Foreskin fibroblast (primary cell): ENCODE measurements at places on chromosomes 3 and 15.
A peak's percentile ranks its signal among the peaks of the same experiment; 100 is the strongest.

- DNase-seq: no peak
Observed at GRCh38 chr15:73724212-73724611, 28.9 kb downstream of the INSYN1 start.

- DNase-seq: no peak
Observed at GRCh38 chr15:90035840-90036230, 34.7 kb downstream of the ZNF710 start.

DNA sequence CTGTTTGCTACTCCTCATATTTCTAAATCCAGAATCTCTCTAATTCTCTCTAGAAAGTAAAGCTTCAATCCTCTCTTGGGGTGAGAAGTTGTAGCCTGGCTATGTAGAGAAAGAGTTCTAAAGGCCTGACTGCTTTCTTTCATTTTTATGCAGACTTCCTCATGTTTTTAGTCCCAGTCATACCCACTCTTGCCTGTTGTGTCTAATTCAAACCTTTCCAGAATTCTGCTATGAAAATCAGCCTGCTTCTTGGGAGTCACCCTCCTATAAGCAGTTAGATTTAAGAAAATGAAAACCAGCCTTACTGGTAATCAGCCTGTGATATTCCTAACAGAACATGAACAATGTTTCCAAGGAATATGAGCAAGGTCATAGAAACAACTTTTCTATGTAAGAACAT is 14.8 kb upstream of the ZNF639 start:
- DNase-seq: no peak

GRCh38 chr3:23055733-23056376 is 147.3 kb upstream of the UBE2E2 start:
- DNase-seq: peak; percentile 72

- DNase-seq: no peak
Observed at GRCh38 chr15:92333709-92334108, 60.0 kb upstream of the ST8SIA2 start.

DNA sequence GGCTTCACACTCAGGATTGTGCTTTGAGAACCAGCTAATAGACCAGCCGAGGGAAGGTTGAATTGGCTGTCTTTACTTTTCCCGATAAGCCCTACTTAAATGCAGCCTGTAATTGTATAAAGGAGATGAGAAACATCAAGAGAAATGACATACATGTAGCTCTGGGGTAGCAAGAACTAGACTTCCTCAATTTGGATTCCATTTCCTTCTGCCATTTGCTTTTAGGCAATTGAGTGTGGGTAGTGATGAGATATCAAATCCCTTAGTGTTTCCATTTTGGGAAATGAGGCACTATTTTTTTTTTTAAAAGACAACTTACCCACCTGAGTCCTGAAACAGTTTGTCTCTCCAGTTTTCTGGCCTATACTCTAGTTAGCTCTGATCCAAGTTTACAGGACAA is 2.2 kb downstream of the INAFM2 start:
- no peak for DNase-seq

- DNase-seq: no peak
Observed at GRCh38 chr3:150875548-150875947, 29.7 kb downstream of the MINDY4B start.

DNA sequence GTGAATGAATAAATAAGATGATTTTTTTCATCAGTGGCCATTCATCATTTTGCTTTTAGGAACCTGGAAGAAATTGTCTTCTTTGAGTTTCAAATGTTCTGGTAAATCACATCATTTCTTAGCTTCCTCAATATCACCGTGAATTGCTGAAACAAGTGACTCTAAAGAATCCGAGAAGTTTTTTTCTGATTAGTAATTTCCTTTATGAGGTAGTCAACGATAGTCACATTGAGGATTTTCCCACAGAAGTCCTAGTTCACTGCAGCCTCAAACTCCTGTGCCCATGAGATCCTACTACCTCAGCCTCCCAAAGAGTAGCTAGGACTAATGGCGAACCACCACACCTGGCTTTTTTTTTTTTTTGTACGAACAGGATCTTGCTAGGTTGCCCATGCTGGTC is 3.6 kb upstream of the TMPRSS7 start:
- no peak for DNase-seq

GRCh38 chr3:122858373-122858772 is 63.5 kb downstream of the SLC49A4 start:
- DNase-seq: peak; percentile 10

GRCh38 chr15:39515765-39516164 is 65.1 kb upstream of the THBS1 start:
- DNase-seq: no peak

GRCh38 chr3:186333256-186333655 is 28.8 kb downstream of the DGKG start:
- no peak for DNase-seq

DNA sequence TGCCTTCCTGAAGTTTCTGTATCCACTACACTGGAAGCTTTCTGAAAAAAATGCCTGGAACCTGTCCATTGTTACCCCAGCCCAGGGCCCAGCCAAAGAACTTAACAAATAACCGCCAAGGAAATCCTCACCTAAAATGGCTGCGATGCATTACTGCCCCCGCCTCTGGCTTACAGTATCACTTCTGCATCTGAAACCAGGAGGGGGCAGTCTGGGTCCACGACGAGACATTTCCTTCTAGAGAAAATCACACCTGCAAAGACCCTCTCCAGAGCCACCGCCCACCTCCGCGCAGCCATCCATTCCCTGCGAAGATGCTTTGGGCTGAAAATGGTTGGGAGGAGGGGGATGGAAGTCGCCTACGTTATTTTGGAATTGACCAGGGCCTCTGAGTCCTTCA is 22.4 kb upstream of the CELF6 start:
- peak; percentile 41 for DNase-seq

- DNase-seq: no peak
Observed at GRCh38 chr3:40782111-40782721, 257.5 kb downstream of the ZNF621 start.

DNA sequence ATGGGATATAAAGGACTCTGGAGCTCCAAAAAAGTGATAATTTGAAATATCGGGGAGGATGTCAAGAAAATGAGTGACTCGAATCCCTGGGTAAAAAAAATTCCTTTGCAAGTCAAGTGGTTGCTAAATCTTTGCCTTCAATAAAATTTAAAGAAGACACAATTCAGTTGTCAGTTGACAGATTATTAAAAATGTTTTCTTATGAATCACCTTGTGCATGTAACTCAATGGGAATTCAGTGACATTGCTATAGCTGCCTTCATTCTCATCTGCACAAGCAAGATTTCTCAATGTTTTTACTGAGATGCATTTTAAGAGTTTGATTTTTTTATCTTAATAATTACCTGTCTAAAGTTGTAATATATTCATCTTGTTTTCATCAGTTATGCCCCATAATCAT is 264.0 kb upstream of the IL12A start:
- DNase-seq: no peak

DNA sequence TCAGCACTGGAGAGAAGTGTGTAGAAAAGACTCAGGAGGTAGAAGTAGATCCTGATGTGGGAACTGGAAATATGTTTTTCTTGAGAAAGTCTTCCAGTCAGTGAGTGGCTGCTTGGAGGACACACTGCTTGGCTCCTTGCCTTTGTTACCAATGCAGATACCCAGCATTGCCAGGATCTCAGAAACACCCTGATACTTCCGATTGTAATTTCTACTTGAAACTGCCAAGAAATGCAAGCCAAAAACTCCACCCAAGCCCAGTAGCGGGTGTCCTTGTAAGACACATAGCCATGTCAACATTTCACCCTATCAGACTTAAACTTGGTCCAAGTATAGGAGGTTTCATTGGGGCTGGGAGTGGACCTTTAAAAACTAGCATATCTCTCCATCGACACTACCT is 141.8 kb downstream of the ALDH1A2 start:
- peak; percentile 50 for DNase-seq

DNA sequence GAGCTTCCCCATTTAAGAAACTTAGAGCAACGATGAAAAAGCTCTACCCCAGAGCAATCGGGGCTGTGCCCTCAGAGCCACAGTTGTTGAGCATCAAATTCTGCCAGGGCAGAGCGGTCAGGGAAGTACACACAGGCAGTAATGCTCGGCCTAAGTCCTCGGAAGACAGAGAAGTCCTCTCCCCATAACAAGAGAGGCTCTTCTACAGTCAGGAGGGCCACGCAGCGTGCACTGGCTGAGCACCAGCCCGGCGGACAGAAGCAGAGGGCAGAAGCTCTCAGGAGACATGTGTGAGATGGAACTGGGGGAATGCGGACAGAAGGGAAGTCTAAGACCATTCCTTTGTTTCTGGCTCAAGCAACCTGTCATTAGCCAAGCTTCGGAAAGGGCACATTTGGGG is 95.9 kb downstream of the XXYLT1 start:
- DNase-seq: no peak

- no peak for DNase-seq
Observed at GRCh38 chr3:32435911-32436815, 44.5 kb downstream of the CMTM7 start.

DNA sequence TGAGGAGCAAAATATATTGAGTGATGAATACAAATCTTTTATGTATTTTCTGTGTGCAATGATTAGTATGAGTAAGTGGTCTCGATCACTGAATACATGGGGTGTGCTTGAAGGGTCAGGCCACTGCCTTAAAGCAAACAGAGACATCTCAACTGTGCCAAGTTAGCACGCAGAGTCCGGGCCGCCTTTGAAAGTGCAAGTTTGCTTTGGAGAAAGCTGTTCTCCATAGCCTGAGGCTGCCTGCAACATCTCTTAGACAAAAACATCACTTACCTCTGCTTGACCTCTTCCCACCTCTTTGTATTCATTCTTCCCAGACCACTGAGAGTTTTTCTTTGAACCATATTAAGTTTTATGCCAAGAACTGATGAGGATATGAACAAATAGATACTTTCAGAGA is 267.0 kb downstream of the ZBTB20 start:
- DNase-seq: no peak

GRCh38 chr3:141125351-141125750 is 74.2 kb downstream of the SPSB4 start:
- no peak for DNase-seq

- no peak for DNase-seq
Observed at GRCh38 chr15:94677202-94677790, 445.9 kb downstream of the MCTP2 start.

DNA sequence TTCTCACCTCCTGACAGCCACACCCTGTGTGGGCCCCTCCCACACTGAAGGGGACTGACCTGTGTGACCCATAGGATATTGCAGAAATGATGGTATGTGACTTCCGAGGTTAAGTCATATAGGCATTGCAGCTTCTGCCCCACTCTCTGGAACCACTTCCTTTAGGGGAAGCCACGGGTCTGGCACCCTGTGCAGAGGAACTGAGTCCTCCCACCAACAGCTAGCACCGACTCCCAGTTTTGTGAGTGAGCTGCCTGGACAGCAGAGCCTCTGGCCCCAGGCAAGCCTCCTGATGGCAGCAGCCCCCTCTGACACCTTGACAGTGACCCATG is 24.6 kb upstream of the SLC6A6 start:
- no peak for DNase-seq

GRCh38 chr15:55513152-55513551 is 5.1 kb upstream of the DNAAF4 start:
- no peak for DNase-seq

DNA sequence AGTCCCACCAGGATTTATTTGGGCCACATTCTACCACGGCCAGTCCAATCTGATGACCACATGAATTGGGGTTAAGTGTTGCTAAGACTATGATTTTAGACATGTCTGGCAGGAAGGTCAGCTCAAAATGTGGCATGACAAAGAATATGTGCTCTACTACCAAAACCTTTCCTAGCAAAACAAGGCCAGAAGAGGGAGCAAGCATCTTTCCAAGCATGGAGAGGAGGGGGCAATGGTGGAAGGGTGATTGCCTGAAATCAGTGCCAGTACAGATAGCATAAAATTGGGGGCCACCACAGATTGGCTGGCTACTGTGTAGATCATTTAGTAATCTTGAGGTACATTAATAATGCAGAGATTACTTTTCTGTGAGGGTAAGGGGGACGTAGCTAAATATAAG is 43.2 kb downstream of the TMEM39A start:
- no peak for DNase-seq

DNA sequence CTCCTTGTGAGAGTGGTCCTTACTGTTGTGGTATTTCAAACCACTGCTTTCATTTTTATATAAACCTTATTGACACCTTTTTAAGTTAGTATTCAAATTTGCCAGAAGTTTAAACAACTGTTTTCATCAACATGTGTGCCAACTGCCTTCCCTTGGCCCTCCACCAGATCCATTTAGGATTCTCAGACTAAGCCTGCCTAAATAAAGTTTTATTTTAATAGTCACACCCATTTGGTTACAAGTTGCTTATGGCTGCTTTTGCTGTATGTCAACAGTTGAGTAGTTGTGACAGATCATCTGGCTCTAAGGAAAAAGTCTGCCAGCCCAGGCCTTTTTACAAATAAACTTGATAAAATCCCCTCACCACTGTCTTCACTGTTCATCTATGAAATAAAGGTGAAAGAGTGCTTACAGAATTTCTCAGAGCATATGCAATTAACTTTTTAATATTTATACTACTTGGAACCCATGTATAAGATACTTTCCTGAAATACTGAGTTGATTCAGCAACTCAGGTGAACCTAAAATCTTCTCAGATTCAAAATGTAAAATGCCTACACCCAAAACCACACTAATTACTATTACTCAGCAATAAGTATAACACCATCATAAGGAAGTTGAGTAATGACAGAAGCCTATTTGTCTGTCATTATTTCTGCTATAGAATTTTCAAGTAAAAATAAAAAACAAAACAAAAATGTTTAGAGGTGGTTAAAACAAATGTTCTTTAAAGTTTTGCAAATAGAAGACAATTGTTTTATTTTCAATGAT is 35.1 kb downstream of the PEAK1 start:
- DNase-seq: no peak

DNA sequence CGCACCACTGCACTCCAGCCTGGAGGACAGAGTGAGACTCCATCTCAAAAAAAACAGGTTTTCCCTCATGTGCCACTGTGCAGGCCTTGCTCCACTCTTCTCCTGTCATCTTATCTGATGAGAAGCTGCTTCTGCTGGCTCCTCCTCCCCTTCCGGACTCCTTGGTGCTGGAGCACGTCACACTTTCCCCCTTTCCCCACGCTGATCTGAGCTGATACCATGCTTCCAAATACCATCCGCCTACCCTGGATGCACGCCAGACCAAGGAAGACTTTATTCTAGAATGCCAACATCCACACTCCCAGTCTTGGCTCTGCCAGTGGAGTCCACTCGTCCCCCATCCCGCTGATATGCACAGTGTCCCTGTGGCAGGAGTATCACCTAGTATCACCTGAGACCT is 31.3 kb downstream of the HOMER2 start:
- DNase-seq: no peak

- no peak for DNase-seq
Observed at GRCh38 chr15:92633001-92633400, 22.6 kb downstream of the FAM174B start.
